Activated CD8-positive, alpha-beta memory T cell treated with anti-CD3 and anti-CD28 coated beads, Interleukin-2, amount 10 ng/mL, durations not matched to agents 7 days and 5 days (primary cell): ENCODE measurements at places on chromosomes 11 and 22.

DNA sequence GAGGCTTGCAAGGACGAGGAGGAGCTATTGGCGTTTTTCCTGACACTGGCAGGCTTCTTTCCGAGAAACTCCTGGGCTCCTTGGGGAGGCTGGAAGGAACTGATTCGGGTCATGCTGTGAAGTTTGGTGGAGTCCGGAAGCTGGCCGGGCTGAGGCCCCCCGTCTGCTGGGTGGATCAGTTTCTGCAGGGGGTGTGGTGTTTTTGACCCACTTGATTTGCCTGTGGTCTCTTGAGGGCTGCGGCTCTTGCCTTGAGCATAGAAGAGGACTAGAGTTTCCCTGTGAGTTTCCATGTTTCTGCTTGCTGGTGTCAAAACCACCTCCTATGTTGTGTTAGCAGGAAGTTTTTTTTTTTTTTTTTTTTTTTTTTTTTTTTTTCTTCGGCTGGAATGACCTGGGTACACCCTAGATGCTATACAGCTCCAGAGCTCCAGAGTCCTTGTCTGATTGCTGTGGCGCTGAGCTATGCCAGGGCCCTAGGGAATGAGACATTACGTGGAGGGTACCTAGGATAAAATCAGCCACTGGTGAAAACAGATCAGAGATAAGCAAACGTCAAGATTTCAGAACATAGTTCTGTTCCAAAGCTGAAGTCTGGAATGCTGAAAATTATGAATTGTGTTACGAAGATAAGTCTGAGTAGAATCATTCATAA, 728 bp downstream of the TBC1D22A start:
- DNase-seq = peak; percentile 71

GRCh38 chr11:122276221-122276620, 160.2 kb upstream of the BLID start:
- DNase-seq = no peak

DNA sequence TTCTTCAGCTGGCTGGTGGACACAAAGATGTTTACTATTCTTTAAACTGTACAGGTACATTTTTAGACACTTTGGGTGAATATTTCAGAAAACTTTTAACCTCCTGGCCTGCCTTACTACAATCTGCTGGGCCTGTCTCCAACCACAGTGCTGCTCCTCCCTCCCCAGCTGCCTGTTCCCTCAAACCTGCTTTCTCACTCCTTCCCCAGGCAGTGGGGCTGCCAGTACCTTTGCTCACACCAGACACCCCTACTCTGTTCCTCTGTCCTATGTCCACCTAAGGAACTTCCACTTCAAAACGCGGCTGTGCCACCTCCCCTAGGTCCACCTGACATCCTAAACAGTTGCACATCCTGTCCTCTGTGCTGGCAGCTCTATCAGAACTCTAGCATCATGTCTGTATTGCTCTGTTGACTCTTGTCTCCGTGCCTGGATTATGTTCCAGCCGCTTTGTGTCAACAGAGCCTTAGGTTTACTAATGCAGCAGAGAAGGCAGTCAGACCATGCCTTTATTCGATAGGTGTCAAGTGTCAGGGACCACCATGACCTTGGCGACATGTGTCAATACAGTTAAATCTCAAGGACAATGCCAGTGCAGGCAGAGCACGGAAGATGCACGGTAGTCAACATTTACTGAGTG, 13.4 kb downstream of the ZP1 start:
- DNase-seq = no peak

DNA sequence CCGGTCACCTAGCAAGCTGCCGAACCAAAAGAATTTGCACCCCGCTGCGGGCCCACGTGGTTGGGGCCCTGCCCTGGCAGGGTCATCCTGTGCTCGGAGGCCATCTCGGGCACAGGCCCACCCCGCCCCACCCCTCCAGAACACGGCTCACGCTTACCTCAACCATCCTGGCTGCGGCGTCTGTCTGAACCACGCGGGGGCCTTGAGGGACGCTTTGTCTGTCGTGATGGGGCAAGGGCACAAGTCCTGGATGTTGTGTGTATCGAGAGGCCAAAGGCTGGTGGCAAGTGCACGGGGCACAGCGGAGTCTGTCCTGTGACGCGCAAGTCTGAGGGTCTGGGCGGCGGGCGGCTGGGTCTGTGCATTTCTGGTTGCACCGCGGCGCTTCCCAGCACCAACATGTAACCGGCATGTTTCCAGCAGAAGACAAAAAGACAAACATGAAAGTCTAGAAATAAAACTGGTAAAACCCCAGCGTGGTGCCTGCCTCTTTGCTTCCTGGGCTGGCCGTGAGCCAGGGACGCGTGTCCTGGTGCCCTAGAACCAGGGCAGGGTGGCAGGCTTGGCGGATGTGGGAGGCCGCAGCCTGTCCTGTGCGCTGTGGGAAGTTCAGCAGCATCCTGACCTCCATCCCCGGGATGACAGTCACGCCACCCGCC, 13.2 kb downstream of the CCND1 start:
- DNase-seq = no peak

DNA sequence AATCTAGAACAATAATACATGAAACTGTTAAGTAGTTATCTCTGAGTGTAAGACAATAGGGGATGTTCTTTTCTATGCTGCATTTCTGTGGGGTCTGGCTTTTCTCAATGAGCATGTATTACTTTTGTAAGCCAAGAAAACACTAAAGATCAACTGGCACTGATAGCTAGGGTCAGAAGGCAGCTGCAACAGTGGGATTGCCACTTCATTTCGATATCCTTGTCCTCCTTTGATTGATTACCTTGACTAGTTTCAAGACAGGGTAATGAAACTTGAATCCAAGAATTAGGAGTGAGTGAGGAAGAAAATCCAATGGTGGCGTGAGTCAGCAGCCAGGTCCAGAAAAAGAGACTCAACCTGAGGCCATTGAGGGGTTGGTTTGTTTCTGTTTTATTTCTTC, 46.5 kb downstream of the FEZ1 start:
- peak; percentile 1 for DNase-seq

DNA sequence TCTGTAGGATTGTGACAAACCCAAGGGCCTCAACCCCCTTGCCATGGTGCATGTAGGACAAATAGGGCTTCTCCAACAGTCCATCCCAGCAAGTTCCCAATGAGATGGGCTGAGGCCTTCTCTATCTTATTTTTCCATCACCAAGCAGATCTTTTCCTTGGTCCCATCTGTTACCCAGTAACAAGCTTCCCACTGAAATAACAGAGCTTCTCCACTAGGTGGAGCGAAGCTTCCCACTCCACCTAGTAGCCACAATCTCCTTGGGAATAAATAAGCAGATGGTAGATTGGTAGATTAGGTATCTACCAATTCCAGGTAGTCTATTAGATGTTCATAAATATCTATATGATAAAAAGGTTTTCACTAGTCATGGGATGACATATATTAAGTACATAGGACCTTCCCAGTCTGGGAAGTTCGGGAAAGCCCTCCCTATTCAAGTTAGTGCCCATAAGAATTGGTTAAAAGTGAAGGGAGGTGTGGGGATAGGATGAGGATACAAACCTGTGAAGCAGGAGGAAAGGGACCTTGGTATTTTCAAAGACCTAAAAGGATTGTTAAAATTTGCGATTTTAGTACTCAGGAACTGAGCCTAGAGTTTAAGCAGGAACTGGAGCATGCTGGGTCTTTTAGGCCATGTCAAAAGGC, 5.9 kb upstream of the OR52L1 start:
- no peak for DNase-seq

DNA sequence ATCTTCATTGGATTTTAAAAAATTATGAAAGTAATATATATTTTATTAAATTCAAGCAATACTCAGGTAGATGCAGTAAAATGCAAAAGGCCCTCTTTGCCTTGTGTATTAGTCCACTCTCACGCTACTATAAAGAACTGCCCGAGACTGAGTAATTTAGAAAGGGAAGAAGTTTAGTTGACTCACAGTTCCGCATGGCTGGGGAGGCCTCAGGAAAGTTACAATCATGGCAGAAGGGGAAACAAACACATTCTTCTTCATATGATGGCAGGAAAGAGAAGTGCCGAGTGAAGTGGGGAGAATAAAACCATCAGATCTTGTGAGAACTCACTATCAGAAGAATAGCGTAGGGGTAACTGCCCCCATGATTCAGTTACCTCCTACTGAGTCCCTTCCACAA, 130.8 kb downstream of the HIPK3 start:
- DNase-seq = no peak

DNA sequence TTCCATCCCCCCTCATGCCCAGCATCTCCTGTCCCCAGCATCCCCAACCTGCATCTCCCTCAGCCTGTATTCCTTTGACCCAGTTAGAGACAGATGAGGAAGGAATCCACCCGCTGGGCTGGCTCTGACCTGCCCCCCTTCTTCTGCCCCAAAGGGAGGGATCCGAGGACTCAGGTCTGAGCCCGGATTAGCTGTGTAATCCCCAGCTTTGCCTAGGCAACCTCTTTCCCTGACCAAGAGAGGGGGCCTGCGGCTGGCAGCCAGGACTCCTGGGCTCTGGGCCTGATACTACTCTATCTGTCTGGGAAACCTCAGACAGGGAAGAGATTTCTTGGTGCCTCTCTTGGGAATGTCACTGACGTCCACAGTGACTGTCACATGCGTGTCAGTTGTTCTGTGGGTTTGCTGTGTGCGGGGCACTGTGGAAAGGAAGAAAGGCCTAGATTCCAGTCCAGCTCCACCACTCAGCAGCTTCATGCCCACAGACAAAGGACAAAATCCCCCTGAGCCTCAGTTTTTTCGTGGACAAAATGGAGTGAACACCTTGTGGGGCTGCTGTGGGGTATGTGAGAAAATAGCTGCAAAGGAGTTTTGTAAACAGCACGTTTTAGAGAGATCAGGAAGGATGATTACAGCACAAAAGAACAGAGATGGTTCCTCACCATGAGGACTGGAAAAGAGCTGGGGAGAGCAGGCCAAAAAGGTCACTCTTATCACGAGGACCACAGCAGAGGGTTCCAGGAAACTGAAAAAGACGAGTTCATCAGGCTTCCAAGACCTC, 1.3 kb upstream of the NDUFV1 start:
- no peak for DNase-seq

- DNase-seq = no peak
Observed at GRCh38 chr11:111395749-111396148, 16.7 kb upstream of the POU2AF1 start.

DNA sequence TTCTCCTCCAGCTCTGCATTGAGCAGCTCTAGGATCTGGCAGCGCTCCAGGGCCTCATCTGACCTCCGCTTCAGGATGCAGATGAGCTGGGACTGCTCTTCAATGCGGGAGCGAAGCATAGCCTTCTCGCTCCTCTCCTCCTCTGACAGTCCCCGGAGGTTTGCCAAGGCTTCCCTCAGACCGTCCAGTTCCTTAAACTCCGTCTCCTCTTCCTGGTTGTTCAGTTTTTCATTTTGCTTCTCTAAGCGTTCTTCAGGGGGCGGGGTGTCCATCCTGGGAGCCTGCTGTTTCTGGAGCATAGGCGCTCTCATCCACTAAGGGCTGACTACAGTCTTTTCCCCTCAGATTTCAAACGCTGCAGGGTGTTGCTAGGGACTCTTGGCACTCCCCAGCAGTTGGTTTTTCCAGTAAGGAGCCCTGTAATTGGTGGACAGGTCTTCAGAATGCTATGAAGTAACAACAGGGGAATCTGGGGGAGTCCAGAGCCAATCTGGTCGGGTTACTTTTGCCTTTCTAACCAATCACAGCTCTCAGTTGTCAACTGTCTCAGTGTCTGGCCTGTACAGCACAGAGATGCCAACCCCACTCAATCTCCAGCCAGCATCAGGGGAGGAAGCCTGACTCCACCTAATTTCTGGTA, at the start of gene CCDC89:
Gene CCDC89, minus strand, starts transcription at position 376 of the 640 bp plus-strand sequence. Its CDS starts 65 bp downstream, at position 311.
- DNase-seq = no peak

GRCh38 chr11:119335091-119335654, 846 bp downstream of the RNF26 start:
- no peak for DNase-seq

- DNase-seq = no peak
Observed at GRCh38 chr11:20010156-20010850, 150.0 kb downstream of the DBX1 start.

DNA sequence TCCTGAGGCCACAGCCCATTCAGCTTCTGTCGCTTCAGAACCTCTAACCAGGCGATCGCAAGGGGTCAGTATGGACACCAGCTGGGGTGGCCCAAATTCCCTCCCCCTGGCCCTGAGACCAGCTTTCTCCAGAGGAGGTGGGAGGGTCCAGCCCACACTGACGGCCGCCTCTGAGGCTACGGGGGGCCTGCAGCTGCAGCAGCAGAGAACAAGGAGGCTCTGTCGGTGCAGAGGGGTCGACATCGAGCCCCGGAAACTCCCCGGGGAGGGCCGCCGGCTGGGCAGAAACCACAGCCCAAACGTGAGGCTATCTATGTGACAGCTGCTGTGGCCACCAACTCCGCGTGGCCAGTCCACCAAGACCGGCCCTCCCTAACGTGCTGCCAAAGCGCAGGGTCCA, 40.8 kb downstream of the ELFN2 start:
- DNase-seq = no peak

- no peak for DNase-seq
Observed at GRCh38 chr11:13963949-13964770, 1.6 kb downstream of the SPON1 start.

GRCh38 chr11:104328512-104328907, 164.6 kb upstream of the PDGFD start:
- no peak for DNase-seq

GRCh38 chr11:124674168-124674517, 439 bp downstream of the SPA17 start:
- DNase-seq = no peak

- no peak for DNase-seq
Observed at GRCh38 chr11:11608783-11609232, 13.0 kb downstream of the GALNT18 start.

GRCh38 chr11:70108250-70108649, 30.1 kb downstream of the ANO1 start:
- DNase-seq = no peak

DNA sequence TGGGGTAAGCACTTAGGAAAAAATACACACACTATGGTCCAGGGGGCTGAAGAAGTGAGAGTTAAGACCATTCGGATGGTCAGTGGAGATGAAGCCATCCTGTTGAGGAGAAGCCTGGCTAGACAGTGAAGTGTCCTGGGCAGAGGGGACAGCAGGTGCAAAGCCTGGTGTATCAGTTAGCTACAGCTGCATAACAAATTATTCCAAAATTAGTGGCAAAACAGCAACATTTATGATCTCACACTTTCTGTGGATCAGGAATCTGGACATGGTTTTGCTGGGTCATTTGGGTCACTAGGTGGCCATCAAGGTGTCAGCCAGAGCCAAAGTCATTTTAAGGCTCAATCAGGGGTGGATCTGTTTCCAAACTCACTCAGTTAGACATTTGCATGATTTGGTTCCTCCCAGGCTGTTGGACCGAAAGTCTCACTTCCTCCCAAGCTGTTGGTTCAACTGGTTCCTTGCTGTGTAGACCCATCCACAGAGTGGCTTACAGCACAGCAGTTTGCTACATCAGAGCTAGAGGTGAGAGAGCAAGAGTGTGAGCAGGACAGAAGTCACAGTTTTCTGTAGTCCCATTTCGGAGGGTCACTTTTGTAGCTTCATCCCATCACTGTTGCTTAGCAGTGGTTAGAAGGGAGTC, 80.1 kb upstream of the ALX4 start:
- no peak for DNase-seq
